Stimulated activated CD4-positive, alpha-beta T cell treated with anti-CD3 and anti-CD28 coated beads, Interleukin-1b, Interleukin-23, amount 100 ng/mL, for 1 hour (primary cell): ENCODE measurements at places on chromosomes 4 and X.

GRCh38 chr4:172050911-172051310 is 237.7 kb downstream of the GALNTL6 start:
- DNase-seq: no peak

DNA sequence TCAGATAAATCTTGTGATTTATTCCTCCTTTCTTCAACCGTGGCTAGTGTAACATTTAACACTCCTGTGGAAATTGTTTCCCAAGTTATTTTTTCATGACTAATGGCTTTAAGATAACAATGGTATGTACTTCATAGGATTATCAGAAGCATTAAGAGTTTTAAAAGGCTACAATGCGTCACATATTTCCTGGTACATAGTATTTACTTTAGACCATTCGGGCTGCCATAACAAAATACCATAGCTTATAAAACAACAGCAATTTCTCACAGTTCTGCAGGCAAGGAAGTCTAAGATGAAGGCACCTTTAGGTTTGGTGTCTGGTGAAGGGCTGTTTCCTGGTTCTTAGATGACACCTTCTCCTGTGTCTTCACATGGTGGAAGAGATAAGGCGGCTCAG is 158.6 kb downstream of the PAPSS1 start:
- no peak for DNase-seq

DNA sequence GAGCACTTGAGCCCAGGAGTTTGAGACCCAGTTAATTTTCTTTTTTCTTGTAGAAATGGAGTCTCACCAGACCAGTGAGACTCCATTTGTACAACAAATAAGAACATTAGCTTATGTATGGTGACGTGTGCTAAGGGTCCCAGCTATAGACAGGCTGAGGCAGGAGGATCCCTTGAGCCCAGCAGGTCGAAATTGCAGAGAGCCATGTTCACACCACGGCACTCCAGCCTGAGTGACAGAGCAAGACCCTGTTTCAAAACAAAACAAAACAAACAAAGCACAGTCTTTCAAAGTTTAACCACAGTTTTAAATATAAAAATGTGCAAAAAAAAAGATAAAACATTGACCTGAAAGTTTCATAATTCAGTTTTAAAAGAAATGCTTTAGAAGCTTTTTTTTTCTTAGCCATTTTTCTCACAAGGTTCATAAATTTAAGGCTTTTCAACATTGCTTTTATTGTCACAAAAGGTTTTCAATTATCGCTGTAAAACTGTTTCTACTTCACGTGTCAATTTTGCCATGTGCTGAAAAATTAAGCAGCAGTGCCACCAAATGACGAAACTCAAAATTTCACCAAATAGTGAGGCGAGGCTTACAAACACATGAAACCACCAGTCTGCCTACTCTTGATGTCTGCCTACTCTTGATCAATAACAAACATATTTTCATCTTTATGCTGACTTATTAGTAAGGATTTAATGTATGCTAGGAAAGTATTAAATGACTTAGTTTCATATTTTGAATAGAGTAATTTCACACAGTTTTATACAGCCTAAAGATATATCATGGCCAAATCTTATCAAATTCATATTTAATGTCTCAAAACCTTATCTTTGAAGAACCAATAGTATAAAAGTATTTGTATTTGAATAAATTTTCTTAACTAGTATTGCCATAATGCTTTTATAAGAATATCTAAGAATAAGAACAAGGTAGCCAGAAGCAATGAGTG is 126.3 kb downstream of the NEK1 start:
- no peak for DNase-seq

GRCh38 chr4:94826206-94826605 is 68.5 kb downstream of the BMPR1B start:
- DNase-seq: no peak

DNA sequence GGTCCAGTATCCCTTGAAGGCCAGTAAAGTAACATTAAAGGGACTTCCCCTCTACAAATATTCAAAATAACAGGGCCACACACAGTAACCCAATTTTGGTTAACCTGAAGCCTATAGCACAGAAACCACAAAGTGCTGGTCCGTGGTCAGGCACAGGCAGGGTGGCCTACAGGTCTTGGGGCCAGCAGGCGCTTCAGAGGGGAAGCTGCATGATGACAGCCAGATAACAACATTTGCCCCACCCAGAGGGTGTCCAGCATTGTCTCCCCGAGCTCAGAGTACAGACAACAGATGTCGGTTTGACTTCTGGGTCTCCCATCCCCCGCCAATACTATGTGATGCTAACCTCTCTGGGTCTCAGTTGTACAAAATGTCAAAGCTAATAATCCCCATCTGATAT is 51.1 kb downstream of the SH3KBP1 start:
- no peak for DNase-seq

DNA sequence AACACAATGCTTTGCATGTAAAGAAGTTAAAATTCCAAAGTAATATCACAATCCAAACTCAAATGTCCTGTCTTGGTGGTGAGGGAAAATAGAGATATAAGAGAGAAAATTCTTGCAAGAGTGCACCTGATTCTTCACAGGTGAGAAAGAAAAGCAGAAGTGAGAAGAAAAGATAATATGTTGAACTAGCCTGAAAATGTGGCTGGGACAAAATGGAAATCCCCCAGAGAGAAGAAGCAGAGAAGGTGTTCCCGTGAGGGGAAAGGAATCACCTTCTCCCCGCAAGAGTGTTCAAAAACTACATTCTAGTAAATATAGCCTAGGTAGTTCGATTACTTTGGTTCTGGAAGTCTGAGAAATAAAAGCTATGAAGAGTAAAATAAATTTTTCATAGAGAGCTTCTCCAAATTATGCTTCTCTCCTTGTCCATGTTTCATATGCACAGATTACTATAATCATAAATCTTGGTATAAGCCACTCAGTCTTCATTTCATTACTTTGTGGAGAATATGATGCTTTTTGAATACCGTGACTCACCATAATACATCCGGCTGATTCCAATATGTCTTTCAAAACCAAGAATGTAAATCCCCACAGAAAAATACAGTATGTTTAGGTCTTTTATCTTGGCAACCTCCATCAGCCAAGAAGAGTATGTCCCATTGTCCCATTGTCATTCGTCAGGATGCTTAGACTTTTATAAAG is 63.1 kb downstream of the COX18 start:
- no peak for DNase-seq

- DNase-seq: no peak
These were observed 86.8 kb downstream of the ZNF718 start for GRCh38 chr4:211033-211511.

- DNase-seq: no peak
These were observed 10.7 kb downstream of the SGMS2 start for GRCh38 chr4:107835406-107835805.

GRCh38 chrX:14361435-14361834 is 167.9 kb upstream of the GLRA2 start:
- DNase-seq: no peak

DNA sequence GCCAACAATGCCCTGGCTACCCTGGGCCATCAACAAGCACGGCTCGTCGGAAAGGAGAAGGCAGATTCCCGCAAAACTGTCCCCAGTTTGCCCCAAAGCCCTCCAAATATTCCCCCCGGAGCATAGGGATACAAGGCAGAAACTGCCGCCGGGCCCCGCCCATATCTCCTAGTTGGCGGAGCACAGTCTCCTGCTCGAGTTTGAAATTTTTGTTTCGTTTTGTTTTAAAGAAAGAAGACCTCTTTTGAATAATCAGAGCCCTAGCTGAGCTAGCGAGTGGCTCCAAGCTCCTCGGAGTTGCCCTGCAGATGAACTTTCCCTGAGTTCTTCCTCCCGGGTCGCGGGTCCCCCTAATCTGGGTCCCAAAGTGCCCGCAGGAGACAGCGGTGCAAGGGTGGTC is 138.1 kb upstream of the ZIC3 start:
- no peak for DNase-seq

DNA sequence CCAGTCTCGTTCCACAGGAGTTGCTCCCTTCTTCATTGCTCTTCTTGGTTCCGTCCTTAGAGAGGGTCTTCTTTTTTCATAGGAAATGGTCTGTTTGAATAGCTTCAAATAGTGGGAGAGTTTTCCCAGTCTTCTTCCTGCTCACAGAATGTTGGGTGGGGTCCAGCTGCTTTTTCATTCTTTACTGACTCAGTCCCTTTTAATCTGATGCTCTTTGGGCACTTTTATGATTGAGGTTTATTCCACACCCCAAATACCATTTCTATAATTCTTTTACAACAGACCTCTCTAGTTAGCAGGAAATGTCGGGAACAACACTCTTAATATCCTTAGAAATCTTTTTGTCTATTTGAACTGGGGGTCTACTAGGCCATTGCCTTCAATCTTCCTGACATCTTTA is 239.5 kb downstream of the PRDM5 start:
- no peak for DNase-seq

DNA sequence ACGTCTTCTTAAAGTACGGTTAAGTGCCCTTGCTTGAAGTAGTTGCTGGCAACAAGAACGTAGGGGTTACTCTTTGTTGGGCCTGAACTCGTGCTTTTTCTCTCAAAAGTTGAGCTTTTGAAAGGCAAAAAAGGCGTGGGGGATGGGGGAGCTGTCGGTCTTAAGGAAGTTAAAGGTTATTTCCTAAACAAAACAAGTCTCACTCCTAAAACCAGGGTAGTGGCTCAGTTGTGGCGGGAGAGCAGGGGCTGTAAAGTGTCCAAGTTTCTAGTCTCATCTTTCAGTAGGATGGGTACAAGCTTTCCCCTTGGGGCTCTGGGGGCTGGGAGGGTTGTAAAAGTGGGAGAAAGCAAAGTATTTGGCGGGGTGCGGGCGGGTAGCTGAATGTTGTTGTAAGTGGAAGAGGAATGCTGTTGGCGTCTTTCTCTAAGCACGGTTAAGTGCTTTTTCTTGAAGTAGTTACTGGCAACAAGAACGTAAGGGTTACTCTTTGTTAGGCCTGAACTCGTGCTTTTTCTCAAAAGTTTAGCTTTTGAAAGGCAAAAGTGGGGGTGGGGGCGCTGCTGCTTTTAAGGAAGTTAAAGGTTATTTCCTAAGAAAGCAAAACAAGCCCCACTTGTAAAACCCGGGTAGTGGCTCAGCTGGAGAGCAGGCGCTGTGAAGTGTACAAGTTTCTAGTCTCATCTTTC is 904 bp upstream of the WDR1 start:
- DNase-seq: no peak

DNA sequence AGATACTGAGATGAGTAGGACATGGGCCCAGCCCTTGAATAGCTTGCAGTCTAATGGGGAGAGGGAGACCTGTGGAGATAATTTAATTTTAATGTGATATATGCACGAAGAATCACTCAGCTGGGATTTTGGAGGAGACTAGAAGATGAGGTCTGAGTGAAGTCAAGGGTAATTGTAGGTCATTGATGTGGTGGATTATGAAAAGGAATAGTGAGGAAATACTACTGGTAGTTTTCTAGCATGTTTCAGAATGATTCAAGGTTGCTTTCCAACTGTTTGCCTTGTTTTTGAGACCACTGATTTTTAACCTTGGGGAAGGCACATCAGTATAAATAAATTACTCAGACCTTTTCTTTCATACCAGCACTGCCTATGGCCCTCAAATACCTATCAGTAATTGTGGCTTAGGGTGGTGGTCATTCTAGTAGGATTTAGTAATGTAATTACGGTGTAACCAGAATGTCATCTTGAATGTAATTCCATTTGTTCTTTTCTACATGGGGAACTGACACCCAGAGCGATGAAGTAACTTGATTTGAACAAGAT is 25.6 kb downstream of the PTTG2 start:
- DNase-seq: no peak

DNA sequence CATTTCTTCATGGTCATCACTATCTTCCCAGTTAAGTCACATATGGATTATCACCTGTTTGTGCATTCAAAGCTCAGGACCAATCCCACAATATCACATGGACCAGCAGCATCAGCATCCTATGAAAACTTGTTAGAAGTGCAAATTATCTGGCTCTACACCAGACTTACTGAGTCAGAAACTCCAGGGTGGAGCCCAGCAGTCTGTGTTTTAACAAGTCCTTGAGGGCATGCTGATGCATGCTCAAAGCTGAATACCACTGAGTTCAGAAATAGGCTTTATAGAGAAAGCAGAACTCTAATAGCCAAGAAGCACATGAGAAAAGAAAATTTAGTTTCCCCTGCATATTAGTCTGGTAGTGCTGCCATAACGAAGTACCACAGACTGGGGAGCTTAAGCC is 62.4 kb upstream of the GABRQ start:
- DNase-seq: no peak

DNA sequence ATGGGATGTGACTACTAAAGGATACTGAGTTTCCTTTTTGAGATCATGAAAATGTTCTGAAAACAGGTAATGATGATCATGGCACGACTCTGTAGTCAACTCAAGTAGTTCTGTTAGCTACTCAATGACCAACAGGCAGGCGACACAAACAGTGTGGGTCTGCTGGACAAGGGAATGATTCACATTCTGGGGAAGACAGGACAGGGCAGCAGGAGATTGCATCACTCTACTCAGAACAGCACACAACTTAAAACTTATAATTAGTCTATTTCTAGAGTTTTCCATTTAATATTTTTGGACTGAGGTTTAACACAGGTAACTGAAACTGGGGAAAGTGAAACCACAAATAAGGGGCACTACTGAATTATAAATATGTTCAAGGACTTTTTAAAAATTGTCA is 365.2 kb downstream of the PRDM5 start:
- no peak for DNase-seq

- no peak for DNase-seq
These were observed 92.2 kb downstream of the PALLD start for GRCh38 chr4:168588916-168589531.

- DNase-seq: no peak
These were observed 119.0 kb downstream of the NKX6-1 start for GRCh38 chr4:84379917-84380641.

DNA sequence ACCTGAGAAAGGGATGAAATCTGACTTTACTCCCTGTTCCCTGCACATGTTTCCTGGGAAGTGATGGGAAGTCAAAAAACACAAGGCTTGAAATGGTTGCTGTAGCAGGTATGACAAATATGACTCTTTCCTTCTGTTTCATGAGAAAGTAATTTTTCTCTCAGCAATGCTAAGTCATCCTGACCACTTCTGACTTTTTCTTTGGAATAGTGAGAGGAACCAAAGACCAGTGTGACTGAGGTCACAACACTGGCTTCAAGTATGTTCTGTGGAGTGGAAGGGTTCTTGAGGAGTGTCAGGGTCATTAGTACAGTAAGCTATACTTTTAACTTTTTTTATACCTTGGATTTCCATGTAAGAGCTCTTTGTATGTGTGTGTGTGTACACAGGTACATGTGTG is 225.3 kb downstream of the PPP3CA start:
- DNase-seq: no peak
